ENCODE measurements at places on chromosomes 6 and 20.

GRCh38 chr20:11080781-11081377 lies 407.1 kb upstream of the JAG1 start:
- no peak for DNase-seq

DNA sequence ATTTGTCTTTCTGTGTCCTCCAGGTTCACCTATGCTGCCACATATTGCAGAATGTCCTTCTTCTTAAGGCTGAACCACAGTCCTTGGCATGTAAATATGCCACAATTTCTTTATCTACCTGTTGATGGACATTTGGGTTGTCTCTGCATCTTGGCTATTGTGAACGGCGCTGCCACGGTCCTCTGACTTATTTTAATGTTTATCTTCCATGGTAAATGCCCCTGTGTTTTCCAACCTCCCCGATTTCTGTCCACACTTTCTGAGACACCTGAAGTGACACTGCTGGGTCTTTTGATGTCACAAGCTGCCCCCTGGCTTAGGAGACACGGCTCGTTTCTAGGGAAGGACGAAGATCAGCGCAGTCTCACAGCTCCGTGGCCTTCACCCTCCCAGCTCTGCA lies 128.3 kb upstream of the PDE10A start:
- DNase-seq: peak; percentile 54

DNA sequence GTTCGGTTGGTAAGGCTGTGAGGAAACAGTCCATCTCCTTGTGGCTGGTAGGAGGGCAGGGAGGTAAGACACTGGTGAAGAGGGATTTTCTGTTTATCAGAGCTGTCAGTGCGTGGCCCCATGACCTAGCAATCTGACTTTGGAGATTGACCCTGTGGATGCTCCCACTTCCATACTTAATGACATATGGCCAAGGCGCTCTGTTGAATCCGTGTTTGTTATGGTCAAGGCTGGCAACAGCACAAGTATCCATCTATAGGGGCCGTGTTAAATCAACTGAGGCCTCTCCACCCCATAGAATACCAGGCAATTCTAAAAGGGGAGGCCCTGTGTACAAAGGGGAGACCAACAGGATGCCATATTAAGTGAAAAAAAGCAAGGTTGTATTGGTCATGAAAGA lies 25.6 kb upstream of the FOXC1 start:
- no peak for DNase-seq

- DNase-seq: no peak
Measured at GRCh38 chr6:158152659-158153058, 15.4 kb downstream of the SERAC1 start.

- DNase-seq: no peak
Measured at GRCh38 chr6:106724848-106725247, 95.5 kb downstream of the QRSL1 start.

GRCh38 chr6:150635906-150636514 lies 36.3 kb downstream of the PLEKHG1 start:
- no peak for DNase-seq

DNA sequence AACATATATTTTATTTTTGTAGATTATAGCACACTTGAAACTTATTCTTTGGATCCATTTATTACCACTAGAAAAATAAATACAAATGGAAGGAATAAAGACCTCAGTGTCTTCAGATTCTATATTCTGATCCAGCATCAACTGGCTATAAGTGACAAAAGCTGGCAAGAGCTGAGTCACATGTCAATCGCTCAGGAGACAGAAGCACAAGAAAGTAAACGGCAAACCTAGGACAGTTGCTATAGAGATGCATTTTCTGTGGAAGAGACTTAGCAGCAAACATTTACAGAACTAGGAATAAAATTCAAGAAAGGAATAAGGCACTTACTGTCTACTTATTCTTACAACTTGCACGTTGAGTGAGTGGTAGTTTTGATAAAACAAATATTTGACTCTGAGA lies 230.4 kb downstream of the CLVS2 start:
- no peak for DNase-seq

DNA sequence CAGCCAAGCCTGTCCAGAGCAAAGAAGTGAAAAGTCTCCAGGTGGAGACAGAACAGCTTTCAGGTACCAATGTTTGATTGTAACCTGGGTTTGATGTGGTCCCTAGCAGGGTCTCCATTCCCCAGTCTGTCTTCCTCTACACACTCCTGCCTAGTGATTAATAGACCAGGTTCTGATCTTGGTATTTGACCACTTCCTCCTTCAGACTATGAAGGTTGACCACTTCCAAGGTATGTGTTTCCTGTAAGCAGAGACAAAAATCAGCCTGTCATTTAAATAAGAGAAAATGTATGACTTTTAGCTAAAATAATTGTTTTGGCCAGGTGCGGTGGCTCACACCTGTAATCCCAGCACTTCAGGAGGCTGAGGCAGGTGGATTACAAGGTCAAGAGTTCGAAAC lies 41.8 kb upstream of the TOP1 start:
- DNase-seq: no peak

DNA sequence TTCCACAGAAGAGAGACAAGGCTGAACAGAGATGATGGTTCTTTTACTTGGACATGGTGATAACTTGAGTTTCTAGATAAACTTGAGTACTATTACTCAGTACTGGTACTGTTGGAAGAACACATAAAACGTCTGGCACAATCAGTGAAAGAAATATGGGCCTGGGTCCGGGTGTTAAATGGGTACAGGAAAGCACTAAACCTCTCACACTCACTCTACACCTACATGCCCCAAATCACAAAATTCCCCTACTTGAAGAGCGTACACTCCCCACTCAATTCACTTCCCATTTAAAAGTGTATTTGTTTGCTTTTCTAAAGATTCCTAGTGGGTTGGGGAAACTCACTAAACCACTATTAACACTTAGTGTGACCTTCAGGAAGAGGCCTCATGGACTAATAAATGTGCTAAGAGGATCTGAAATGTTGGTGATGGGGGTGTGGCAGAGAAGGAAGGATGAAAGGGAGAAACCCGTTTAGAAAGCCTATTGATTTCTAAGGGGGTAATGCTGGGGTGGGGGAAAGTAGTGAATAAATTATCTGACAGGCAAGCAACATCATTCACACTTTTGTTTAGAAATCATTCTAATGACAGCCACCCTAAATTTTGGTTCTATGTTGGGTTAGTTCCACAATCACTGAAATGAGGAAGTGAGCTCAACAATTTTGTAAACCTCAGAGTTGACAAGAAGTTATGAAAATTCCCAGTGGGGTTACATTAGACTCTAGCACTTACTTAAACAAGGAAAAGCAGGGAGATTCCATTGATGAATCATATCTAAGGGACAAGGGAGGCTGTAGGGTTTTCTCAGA lies 222.6 kb upstream of the MARCKS start:
- no peak for DNase-seq

GRCh38 chr6:37490536-37491170 lies 9.0 kb downstream of the CCDC167 start:
- no peak for DNase-seq

GRCh38 chr20:878511-879307 lies 37.4 kb downstream of the ANGPT4 start:
- DNase-seq: no peak

DNA sequence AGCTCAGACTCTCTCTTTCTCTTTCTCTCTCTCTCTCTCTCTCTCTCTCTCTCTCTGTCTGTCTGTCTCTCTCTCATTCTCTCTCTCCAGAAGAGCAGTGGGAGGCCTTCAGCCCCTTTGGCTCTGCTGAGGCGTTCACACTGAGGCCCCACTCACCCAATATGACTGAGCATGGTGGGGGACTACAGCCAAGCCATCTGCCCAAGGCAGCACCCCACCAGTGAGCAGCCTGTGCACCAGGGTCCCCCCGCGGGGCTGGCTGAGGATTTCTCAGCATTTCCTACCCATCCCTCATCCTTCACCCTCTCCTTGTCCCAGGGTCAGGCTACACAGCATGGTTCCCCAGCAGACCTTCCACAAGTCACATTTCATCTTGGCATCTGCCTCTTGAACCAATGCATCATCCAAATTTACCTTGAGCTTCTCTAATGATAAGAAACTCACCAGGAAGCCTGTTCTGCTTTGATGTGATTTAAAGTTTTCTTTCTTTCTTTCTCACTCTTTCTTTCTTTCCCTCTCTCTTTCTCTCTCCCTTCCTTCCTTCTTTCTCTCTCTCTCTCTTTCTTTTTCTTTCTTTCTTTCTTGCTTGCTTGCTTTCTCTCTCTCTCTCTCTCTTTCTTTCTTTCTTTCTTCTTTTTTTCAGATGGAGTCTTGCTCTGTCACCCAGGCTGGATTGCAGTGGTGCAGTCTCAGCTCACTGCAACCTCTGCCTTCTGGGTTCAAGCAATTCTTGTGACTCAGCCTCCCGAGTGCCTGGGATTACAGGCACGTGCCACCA lies 47.1 kb upstream of the NXT1 start:
- no peak for DNase-seq

GRCh38 chr6:12013307-12013719 lies 1.2 kb downstream of the HIVEP1 start:
- no peak for DNase-seq

GRCh38 chr6:34709386-34709785 lies 12.8 kb upstream of the ILRUN start:
- peak; percentile 80 for DNase-seq

- DNase-seq: no peak
Measured at GRCh38 chr6:153032255-153032882, 29.9 kb upstream of the MTRF1L start.

- DNase-seq: no peak
Measured at GRCh38 chr6:154378518-154378917, 21.9 kb upstream of the IPCEF1 start.

- DNase-seq: no peak
Measured at GRCh38 chr6:137968901-137969300, 101.8 kb downstream of the TNFAIP3 start.

GRCh38 chr6:127483399-127484055 lies 24.3 kb upstream of the KIAA0408 start:
- no peak for DNase-seq

- DNase-seq: no peak
Measured at GRCh38 chr6:3053231-3053508, 15.1 kb upstream of the RIPK1 start.

DNA sequence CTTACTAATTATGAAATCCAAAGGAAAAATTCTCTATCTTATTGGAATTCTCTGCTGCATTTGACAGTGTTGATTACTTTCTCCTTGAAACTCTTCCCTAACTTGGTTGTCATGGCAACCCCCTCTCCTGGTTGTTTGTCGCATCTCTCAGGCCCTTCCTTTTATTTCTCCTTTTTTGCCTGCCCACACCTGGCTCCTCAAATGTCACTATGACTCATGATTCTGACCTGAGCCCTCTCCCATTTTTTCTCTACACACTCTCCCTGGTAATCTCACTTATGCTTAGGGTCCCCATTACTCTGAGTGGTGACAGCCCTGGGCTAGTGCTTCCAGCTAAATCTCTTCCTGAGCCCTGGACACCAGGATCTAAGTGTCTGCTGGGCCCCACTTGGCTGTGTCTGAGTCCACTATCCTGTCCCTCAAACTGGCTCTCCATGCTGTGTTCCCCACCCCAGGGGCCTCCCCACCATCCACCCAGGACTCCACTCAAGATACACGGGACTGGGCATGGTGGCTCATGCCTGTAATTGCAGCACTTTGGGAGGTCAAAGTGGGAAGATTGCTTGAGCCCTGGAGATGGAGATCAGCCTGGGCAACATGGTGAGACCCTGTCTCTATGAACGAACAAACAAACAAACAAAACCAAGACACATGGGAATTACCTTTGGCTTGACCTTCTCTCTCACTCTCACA lies 16.5 kb upstream of the NNAT start:
- no peak for DNase-seq

GRCh38 chr20:8228315-8228714 lies 96.2 kb downstream of the PLCB1 start:
- no peak for DNase-seq

DNA sequence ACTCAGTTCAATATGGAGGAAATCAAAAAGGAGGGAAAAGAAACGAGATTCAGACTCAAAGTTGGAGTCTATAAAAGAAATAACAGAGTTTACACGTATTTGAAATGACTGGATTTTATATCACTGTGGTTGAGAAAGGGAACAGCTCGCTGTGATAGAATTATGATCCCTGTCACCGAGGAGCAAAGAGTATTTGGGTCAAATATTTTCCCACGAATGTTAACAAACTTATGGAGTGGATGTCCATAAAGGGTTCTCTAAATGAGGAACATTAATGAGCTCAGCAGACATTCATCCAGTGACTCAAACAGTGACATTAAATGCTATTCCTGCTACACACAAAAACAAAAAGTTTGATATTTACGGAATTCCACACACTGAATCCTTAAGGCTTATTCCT lies 57.9 kb downstream of the FHL5 start:
- no peak for DNase-seq

GRCh38 chr6:45858691-45859090 lies 157.0 kb downstream of the CLIC5 start:
- DNase-seq: no peak

- no peak for DNase-seq
Measured at GRCh38 chr6:84260926-84261325, 33.5 kb upstream of the CEP162 start.

- DNase-seq: no peak
Measured at GRCh38 chr6:56944661-56945060, 10.2 kb upstream of the BEND6 start.

DNA sequence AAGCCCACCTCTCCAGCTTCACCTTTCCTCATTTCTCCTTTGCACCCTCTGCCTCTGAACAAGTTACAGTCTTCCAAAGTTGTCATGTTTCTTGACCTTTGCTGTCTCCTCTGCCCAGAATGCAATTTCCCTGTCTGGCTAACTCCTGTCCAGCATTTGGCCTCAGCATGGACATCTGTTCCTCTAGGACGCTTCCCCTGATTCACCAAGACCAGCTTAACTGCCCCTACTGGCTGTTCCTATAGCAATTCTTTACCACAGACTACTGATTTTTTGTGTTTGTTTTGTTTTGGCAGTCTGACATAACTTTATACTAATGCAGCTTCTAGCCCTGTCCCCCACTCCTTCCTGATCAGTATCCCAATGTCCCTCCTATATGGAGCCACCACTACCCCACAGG lies 13.4 kb downstream of the GNL1 start:
- DNase-seq: no peak
